ENCODE measurements at places on chromosomes 7 and 10.

- no peak for DNase-seq
These were observed 285 bp downstream of the CSTF2T start for GRCh38 chr10:51699145-51699474.

- DNase-seq: peak; percentile 24
These were observed 15.3 kb upstream of the SUN1 start for GRCh38 chr7:816751-817671.

DNA sequence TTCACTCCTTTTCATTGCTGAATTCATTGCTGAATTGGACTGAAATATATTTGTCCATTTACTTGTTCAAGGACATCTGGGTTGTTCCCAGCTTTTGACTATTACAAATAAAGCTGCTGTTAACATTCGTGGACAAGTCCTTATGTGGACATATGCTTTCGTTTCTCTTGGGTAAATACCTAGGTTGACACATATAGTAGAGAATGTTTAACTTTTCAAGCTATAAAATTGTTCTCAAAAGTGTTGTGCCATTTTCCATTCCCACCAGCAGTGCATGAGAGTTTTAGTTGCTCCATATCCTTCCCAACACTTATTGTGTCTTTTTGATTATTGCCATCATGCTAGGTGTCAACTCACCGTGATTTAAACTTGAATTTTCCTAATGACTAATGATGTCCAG lies 17.5 kb upstream of the CPVL start:
- no peak for DNase-seq

GRCh38 chr7:89064831-89065230 lies 269.3 kb upstream of the TEX47 start:
- no peak for DNase-seq

GRCh38 chr10:96835899-96836298 lies 3.8 kb downstream of the LCOR start:
- DNase-seq: no peak

Measured in naive thymus-derived CD8-positive, alpha-beta T cell (primary cell).